ENCODE measurements at places on chromosomes 11 and 22. TPM values are rescaled to one million over a fixed set of nuclear protein-coding genes. Genes with fewer than 3 reads are reported as not detected.

GRCh38 chr22:44196241-44196640 is 15.5 kb downstream of the PARVG start:
- no peak for DNase-seq

The RIMBP3C gene
- 0.17 TPM for total RNA-seq

The RPLP2 gene
- 1,802 TPM for total RNA-seq

DNA sequence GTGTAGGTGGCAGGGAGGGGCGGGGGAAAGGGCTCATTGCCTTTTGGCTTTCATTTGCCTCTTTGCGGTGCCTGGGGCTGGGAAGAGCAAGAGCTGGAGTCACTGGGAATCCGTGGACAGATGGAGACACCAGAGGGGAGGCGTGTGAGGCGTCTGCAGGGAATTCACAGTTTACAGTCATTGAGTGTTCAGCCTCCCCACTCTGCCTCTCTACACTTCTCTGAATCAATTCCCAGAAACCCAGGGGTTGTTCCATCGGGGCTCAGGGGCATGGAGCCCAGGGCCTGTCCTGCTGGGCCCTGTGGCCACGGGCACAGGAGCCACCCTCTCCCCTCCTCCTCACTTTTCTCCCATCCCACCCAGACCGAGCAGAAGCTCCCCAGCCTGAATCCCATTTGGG is 160.5 kb upstream of the NAV2 start:
- DNase-seq = no peak

The TRIM48 gene
- total RNA-seq = not detected

- DNase-seq = no peak
Measured at GRCh38 chr11:106276859-106277436, 199.5 kb downstream of the AASDHPPT start.

DNA sequence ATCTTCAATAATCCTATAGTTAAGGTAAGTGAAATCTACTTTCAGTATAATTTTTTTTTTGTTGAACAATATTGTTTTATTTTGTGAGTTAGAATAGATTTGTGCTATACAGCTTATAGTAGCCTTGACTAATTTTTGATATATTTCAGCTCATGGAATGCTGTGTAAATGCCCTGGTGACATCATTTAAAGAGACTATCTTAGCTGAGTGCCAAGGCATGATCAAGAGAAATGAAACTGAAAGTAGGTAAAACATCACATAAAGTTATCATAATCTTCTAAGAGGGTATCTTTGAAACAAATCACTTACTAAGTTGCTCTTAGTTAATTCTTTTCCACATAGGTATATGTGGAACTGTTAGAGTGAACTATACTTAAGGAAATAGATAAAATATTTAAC is 51.4 kb upstream of the ACAT1 start:
- DNase-seq = no peak

The SCUBE1 gene
- total RNA-seq = 4.6 TPM

The TRIM21 gene
- total RNA-seq = 36.8 TPM

DNA sequence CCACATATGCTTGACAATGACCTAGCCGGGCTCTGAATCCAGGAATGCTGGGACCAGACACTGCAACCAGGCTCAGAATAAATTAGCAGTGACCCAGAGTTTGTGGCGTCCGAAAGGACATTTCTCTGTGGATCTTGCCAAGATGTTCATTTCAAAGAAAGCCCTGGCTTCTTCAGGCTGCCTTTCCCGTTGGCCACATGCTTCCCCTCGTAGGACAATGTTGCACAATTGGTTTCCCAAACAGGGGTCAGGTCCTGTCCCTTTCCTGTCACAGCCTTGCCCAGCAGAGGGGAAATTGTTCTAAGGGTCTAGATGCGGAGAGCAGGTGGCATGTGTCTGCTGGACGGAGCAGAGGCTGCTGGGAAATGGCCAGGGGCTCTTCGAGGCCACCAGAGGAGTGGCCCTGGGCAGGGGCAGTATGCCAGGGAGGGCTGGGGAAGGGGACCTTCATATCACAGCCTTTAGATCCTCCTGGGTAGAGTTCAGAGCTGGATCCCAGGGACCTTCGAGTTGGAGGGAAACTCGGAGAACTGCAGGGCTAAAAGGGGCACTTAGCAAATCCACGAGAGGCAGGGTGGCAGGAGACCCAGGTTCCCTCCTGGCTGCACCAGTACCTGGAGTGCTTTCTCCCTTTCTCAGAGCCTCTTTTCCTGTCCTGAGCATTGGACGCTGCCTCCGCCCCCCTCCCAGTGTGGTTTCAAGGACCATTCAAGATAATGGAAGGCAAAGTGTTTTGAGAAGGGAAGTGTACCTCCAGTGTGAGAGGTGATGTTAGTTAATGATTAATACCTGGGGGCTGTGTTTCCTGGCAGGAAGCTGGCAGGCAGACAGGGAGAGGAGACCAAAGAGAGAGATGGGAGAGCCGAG is 42.3 kb downstream of the C11orf96 start:
- DNase-seq = no peak

DNA sequence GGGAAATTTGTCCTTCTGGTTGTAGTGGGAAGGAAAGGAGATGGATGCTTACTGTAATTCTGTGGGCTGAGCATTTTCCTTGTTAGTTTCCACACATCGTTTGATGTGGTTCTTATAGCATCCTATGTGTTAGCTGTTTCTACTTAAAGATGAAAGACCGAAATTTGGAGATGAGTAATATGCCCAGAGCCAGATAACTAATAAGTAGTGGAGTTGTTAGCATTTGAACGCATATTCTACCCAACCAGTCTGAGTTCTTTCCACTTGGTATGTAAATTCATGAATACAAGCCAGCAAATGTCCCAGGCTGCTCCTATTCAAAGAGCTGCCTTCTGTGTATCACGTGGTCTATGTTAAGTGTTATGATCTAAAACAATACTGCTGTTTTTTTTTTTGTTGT is 14.6 kb downstream of the SPECC1L start:
- DNase-seq = no peak

GRCh38 chr11:65396769-65397745 is 10.6 kb downstream of the FRMD8 start:
- DNase-seq = no peak

- DNase-seq = no peak
Measured at GRCh38 chr11:129643031-129643721, 172.5 kb upstream of the TMEM45B start.

- no peak for DNase-seq
Measured at GRCh38 chr11:56950510-56950909, 38.2 kb upstream of the OR5AK2 start.

The RNF26 gene
- 22.0 TPM for total RNA-seq

DNA sequence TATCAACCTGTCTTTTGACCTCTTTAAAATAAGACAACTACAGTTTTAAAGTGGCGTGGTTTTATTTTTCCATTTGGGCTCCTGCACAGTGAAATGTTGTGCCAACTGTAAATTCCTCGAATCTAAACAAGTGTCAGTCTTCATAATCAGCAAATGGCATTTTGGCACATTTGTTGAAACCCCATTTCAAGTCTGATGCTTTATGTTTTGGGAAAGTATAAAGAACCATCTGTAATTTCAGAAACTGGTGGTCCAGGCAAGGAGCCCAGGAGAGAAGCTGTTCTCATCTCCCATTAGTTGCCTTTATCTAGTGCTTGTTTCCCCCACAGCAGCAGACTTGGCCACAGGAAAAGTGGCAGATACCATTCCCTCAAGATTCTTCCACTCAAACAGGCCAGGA is 32.7 kb downstream of the VWA5A start:
- no peak for DNase-seq

The PKDREJ gene
- total RNA-seq = 0.05 TPM

DNA sequence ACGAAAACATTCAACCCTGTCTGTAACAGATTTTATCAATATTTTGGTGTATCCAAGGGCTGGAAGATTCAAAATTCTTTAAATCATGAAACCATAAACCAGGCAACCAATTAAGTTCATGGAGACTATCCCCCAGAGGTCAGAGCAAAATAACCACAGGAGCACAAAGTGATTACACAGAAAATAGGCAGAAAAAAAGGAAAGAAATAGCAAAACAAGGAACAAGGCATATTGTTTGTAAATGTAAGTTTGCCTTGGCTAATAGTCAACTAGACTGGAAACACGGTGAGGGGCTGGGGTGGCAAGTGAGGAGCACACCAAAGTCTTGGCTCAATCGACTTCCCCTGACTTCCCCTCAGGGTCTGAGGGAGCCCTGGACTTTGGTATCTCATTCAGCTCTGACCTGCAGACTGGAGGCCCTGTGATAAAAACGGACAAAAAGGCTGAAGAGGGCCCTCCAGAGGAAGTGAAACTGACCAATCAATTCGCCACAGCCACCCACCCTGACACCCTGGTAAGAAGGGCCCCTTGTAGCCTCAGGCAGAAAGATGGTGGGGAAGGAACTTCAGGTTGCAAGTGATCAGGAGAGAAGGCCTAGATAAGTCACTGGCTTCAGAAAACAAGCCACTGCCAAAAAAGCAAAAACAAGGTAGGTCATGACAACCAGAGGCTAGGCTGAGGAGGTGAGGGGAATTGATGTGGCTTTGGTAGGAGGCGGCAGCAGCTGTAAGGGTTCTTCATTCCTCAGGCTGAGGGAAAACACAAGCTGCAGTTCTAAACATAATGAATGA is 1.8 kb downstream of the SIK3 start:
- DNase-seq = no peak

DNA sequence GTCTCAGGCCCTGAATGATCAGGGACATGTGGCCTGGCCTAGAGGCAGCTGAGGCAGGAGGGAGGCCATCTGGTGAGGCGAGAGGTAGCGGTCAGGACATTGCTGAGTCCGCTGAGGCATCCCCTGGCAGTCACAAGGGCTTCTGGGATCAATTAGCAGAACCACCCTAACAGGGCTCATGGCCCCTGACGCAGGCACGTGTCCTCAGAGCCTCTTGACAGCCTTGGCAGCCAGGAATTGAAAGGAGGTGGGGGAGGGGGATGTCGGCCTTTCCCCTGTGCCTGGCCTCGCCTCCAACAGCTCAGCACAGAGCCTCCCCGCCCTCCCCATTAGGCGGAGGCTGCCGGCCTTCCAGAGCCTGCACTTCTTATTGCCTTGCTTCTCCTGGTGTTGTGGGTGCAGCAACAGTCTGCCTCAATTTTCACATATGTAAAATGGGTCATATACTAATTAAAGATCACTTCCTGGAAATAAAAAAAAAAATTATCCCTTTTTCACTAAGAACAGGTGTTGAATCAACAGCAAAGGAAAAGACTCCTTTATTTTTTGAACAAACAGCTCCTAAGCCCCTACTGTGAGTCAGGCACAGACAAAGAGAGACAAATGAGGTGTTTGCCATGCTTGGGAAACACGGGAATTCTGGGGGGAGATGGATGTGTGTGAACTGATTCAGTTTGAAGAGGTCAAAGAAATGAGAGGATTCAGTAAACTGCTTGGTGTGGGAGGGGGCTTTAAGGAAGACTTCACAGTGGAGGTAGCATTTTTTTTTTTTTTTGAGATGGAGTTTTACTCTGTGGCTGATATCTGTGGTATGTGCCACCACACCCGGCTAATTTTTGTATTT is 55.3 kb downstream of the NFAM1 start:
- DNase-seq = peak; percentile 88

DNA sequence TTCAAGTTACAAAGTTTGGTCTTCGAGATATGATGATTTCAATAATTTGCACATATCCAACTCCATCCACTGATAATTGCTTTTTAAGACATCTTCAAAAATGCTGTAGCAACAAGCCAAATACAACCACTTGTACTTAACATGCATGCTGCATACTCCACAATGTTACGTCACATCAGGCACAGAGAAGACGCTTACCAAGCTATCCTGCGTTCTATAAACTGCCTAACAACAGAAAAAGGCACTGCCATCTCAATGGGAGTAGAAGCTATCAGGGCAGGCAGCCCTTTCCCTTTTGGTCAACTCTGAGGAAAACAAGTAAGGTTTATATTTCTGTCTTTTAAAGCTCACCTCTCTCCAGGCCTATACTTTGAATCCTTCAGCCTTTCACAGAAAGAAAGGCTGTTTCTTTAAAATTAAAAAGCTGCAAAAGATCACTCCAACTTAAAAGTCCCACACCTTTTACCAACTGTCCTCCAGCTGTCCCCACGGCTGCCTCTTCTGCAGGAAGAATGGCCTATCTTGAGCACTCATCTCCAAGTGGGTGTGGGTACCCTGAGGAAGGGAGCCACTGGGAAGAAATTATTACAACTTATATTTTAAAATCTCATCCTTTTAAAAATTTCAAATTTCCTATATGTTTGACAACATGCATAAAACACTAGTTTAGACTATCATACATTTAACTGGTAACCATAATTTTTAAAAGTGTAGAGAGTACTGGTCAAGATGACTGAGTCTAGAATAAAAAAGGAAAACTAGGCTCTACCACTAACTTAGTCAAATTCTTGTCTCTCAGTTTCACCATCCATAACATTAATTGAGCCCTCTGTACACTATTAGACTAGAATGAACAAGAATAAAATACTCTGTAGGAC is 14.5 kb downstream of the PHF21A start:
- no peak for DNase-seq

DNA sequence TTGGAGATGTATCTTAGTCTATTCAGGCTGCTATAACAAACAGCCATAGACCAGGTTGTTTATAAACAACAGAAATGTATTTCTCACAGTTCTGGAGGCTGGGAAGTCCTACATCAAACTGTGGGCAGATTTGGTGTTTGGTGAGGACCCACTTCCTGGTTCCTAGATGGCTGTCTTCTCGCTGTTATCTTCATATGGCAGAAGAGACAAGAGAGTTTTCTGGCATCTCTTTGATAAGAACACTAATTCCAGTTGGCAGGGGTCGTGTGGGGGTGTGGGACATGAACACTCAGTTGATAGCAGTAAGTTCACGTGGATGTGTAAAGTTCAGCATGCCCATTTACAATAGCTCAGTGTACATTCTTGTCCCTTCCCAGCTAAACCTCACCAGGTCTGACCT is 41.3 kb upstream of the HMGXB4 start:
- DNase-seq = no peak

The OR52N4 gene
- total RNA-seq = not detected

The NNMT gene
- 244 TPM for total RNA-seq

GRCh38 chr11:93540896-93541553 is 2.2 kb downstream of the SMCO4 start:
- DNase-seq = no peak

- no peak for DNase-seq
Measured at GRCh38 chr11:81092522-81092921, 1641.1 kb downstream of the FAM181B start.

- DNase-seq = no peak
Measured at GRCh38 chr11:6799402-6799801, at the start of gene OR6A2. Gene OR6A2 (minus strand): TSS chr11:6799689. CDS start chr11:6795708, 3,981 bp downstream.

The MS4A8 gene
- total RNA-seq = 11.8 TPM

The PAX6 gene
- total RNA-seq = not detected

GRCh38 chr11:27194976-27195375 is 154.4 kb downstream of the BBOX1 start:
- no peak for DNase-seq

The FOLR2 gene
- 50.2 TPM for total RNA-seq

- DNase-seq = no peak
Measured at GRCh38 chr11:66285250-66285947, 3.5 kb downstream of the YIF1A start.

The TANGO2 gene
- 47.2 TPM for total RNA-seq

- no peak for DNase-seq
Measured at GRCh38 chr11:35234460-35235156, 95.6 kb downstream of the CD44 start.

- DNase-seq = no peak
Measured at GRCh38 chr11:44613153-44613552, 47.7 kb downstream of the CD82 start.

- DNase-seq = no peak
Measured at GRCh38 chr22:17501679-17502285, 61.5 kb upstream of the SLC25A18 start.

Data from left lung (tissue), 14 donors.